ENCODE measurements at places on chromosomes 16 and 17.

DNA sequence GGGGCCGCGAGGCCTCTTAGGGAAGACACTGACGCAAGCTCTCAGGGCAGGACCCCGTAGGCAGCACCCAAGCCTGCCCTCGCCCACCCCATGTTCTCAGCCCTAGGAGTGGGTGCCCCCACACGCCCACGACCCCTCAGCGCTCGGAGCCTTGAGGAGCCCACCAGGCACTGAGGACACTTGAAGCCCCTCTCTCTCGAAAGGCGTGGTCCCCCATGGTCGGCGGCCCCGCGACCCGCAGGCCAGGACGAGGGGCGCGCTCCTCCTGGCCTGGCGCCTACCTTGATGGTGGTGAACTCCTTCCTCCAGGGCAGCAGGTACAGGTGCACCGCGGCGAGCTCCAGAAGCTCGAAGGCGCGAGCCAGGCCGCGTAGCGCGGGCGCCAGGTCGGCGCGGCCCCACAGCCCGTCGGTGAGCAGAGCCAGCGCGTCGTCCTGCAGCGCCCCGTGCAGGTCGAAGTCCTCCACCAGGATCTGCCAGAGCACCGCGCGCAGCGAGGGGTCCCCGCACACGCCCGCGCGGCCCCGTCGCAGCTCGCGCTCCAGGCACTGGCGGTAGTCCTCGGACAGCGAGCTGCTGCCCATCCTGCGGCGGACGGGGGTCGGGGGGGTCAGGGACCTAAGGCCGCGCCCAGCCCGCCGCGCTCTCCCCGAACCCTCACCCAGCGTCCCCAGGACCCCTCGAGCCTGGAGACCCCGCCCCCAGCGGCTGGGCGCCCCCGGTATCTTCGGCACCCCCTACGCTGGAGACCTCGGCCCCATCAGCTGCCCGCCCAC, 668 bp downstream of the SPATA2L start:
- DNase-seq = peak; percentile 18

DNA sequence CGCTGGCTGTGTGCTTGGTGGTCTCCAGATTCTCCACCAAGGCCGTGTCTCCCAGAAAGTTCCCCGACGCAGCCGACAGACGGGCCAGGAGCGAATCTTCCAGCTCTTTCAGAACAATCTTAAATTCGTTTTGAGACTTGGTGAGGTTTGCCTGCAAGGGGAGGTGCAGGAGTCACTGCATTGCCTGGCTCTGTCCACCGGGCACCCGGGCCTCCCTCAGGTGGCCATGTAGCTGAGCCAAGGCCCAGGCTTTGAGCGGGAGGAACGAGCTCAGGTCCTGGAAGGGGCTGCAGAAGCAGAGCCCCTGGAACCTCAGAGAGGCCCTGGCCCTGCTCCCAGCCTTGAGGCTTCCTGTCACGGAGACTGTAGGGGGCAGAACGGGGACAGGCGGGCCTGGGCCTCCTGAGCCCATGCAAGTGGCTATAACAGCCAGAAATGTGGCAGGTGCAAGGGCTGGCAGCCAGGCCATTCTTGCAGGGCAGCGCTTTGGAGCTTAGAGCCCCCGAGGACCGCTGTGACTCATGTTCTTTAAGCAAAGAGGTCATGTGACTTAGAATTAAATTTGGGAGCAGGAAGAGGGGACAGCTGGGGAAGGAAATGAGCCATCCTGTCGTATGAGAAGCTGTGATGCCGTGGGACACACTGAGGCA, 72.4 kb downstream of the PGS1 start:
- DNase-seq = peak; percentile 44

DNA sequence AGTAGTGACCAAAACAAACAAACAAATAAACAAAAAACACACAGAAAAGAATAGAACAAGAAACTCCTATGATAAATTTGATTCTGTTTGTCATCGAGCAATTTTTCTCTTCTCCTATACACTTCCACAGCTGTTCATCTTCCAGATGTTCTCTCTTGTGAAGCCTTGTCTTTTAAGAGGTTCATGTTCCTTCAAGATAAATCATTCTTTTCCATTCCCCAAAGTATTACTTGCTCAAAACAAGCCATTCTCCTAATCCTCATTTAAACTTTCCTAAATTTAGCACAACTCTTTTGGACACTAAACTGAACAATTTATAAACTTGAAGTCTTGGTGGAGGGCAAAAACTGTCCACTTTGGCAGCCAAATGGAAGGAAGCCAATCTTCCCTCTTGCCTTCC, 103.3 kb downstream of the ABCA8 start:
- no peak for DNase-seq

DNA sequence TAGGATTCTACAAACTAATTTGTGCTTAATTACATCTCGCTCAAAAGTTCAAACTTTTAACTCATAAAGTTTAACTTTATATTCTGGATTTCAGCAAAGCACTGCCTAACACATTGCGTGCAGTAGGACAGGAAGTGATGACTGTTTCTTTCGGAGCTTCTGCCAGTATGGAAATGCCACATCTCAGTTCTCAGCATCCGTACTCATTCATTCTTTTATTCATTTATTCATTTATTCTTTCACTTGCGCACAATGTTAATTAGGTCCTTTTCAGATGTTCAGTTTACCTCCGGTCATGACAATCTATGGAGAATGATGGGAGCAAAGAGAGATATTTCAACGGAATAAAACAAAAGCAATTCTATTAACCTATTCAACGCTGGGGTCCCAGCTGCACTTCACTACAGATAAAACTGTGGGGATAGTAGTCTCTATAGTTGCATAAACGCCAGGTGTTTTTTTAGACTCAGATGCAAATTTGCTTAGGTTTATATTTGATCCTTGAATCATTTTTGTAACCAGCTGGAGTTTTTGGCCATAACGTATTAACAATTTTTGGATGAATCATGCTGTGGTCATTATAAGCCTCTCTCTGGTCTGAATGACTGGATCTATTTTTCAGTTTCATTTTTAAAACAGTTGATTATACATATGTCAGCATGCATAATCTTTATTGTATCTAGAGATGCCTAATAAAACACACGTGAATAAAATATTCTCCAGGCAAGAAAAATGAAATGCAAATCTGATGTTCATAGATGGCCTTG, 143.9 kb downstream of the KCNJ2 start:
- no peak for DNase-seq

GRCh38 chr16:31265329-31266245, 5.8 kb downstream of the ITGAM start:
- DNase-seq = no peak

- no peak for DNase-seq
Measured at GRCh38 chr17:57623620-57624019, 121.5 kb downstream of the CCDC182 start.

- peak; percentile 35 for DNase-seq
Measured at GRCh38 chr17:58615768-58616659, 75.8 kb downstream of the TEX14 start.

- DNase-seq = no peak
Measured at GRCh38 chr17:82127704-82128103, 29.7 kb upstream of the FASN start.

- no peak for DNase-seq
Measured at GRCh38 chr16:47966325-47966724, 189.5 kb downstream of the ABCC12 start.

GRCh38 chr16:86661706-86662105, 83.4 kb downstream of the FOXL1 start:
- DNase-seq = peak; percentile 24

GRCh38 chr17:48892940-48893645, 506 bp downstream of the ATP5MC1 start:
- DNase-seq = no peak

GRCh38 chr16:12719972-12720371, 83.7 kb downstream of the CPPED1 start:
- DNase-seq = no peak

DNA sequence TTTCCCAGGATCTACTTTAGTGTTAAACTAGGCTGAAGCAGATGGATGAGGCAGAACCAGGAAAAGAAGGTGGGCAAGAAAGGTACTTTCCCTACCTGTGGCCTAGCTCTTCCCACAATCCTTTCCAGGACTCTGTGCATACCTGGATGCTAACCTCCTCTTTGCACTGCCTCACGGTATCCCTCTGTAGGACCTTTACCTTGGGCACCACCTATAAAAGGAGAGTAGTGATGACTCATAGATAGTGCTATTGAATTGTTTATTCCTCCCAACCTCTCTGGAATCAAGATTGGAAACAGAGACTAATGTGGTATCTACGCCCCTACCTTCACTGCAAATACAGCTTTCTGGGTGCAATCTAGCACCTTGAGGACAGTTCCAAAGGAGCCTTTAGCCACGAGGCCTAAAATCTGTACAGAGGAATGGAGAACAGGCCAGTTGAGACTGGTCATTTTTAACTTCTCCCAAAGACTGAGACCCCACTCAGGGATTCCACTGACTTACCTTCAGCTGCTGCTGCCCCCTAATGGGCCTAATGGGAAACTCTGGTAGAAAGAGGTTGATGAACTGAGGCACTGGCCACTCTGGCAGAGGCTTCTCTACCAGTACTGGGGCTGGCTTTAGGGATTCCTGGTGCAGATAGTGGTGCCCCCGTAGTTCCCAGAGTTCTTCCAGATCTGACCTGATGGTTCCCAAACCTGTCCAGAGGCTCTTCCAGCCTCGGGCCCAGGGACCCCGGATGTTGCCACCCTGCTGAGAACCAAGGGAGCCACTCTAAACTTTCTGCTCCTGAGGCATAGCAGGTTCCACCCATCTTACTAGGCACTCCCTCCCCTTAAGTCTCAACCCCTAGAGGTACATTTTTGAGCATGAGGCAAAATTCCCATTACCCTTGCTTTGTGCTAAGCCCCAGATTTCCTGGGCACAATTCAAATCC, 781 bp downstream of the RSKR start:
- DNase-seq = peak; percentile 21

DNA sequence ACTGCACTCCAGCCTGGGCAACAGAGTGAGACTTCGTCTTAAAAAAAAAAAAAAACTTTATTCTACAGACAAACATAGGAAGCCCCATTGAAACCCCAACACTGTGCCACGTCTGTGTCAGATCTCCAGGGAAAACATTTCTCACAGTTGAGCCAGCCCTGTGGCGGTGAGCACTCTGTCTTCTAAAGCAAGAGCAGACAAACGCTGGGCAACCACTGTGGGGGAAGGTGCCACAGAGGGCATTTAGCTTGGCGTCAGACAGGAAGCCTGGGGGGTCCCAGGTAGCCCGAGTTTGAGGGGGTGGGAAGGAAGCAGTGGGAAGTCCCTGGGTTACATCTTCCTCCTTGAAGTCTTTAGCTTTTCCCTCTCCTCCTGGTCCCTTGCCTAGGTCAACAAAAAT, 16.0 kb downstream of the C17orf100 start:
- no peak for DNase-seq

GRCh38 chr17:17495536-17496188, 533 bp downstream of the RASD1 start:
- no peak for DNase-seq

DNA sequence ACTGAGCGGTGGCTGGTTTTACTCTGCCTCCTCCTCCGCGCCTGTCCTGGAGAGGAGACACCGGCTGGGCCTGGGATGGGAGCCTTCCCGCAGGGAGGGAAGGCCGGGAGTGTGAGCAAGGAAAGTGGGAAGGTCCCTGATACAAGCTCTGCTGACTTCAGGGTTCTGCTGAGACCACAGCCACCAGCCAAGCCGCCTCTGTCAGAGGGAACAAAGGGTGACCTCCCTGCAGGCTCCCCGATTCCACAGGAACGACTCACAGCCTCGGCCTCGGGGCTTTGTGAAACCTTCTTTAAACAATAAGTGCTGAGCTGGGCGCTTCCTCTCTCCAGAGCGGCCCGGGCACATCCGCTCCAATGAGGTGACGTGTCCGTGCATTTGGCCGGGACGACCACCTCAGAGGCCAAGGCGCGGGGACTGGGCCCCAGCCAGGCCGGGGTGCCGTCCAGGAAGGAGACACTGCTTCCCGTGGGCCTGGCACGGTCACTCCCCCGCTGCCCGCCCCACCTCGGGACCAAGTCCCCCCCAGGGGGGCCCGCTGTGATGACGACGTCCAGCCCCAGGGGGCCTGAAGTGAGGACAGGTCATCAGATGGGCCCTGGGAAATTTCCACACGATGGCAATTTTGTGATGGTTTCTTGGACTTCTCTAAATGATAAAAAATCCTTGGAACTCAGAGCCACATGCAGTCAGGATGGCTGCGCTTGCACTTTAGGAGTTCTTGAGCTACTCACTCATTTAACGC, 11.8 kb upstream of the CIBAR2 start:
- DNase-seq = peak; percentile 92

DNA sequence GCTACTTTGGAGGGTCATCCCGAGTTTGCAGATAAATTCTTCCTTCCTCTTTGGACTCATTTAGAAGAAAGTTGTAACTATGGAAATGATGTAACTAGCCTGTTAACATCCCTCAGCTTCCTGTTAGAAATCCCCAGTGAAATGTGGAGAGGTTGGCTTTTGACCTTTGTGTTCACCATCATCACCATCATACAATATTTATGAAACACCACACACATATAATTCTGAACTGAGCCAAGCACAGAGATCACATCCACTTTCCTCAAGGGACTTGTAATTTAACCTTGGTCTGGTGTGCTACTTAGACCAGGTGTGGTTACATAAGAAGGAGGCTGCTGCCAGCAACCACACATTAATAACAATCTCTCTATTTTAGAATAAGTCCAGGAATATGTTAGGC, 2.5 kb downstream of the CAPNS2 start:
- peak; percentile 25 for DNase-seq

DNA sequence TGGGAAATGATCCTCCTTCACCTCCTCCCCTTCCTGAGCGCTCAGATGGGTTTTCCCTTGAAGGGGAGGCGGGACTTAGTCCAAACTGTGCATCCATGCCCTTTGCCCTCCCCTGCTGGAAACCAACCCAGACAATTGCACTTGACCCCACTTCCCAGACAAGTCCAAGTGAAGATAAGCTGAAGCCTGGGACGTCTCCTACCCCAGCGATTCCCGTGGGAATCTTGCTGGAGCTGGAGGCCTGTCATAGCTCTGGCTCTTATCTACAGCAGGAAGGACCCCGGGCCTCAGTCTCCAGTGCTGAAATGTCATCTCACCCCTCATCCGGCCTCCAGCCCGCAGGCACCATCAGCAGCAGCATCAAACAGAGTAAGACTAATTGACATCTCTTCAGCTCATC, 6.5 kb upstream of the NGFR start:
- DNase-seq = no peak

- no peak for DNase-seq
Measured at GRCh38 chr17:62017496-62017895, 47.6 kb downstream of the MED13 start.

DNA sequence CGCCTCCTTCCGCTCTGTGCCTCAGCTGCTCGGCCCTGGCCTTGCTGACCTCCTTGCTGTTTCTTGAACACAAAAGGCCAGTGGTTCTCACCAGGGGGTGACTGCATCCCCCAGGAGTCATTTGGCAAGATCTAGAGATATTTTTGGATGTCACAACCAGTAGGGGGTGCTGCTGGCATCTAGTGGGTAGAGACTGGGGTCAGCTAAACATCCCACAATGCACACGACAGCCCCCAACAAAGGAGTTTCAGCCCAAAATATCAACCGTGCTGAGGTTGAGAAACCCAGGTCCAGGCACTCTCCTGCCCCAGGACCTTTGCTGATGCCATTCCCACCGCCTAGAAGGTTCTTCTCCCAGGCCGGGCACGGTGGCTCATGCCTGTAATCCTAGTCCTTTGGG, 39.7 kb downstream of the ABCC6 start:
- no peak for DNase-seq
